D721Med (cell line): ENCODE measurements at places on chromosomes 5 and 9.

DNA sequence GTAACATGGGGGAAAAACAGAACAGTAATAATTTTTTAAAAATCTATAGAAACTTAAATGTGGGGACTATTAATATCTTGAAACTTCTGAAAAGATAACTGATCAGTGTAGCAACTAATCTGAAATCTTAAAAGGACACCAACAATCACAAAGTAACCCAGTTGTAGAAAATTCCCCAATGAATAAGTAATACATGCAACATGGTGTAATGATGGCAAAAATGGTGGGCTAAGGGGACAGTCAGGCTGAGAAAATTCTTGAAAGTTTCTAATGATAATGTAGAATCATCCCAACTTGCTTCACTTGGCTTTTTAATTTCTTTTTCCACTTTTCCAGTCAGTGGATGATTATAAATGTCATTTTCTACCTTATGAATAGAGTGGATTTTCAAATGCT, 5.4 kb downstream of the NFIL3 start:
- DNase-seq, result no peak

GRCh38 chr9:130940693-130941576, 1.9 kb upstream of the FIBCD1 start:
- DNase-seq, result peak; percentile 77

DNA sequence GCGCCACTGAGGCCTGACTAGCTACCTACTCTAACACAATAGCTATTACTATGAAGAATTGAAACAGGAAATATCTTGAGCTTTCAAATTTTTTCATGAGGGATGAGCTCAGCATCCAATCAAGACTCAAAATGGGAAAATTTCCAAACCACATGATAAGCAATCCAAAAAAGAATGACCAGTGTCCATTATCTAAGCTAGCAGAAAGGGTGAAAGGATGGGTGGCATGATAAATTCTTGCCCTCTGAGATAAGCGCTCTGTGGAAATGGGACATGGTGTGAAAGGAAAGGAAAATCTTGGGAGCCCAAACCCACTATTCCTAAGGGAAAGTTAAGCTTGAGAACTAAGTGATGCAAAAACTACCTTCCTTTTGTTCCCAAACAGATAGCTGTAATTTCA, 170.2 kb upstream of the NREP start:
- DNase-seq, result no peak

GRCh38 chr9:17775656-17776055, 196.8 kb downstream of the SH3GL2 start:
- no peak for DNase-seq

- DNase-seq, result no peak
Observed at GRCh38 chr5:134477462-134478245, 47.8 kb upstream of the JADE2 start.

GRCh38 chr5:169299191-169299662, 1.7 kb downstream of the SLIT3 start:
- no peak for DNase-seq

DNA sequence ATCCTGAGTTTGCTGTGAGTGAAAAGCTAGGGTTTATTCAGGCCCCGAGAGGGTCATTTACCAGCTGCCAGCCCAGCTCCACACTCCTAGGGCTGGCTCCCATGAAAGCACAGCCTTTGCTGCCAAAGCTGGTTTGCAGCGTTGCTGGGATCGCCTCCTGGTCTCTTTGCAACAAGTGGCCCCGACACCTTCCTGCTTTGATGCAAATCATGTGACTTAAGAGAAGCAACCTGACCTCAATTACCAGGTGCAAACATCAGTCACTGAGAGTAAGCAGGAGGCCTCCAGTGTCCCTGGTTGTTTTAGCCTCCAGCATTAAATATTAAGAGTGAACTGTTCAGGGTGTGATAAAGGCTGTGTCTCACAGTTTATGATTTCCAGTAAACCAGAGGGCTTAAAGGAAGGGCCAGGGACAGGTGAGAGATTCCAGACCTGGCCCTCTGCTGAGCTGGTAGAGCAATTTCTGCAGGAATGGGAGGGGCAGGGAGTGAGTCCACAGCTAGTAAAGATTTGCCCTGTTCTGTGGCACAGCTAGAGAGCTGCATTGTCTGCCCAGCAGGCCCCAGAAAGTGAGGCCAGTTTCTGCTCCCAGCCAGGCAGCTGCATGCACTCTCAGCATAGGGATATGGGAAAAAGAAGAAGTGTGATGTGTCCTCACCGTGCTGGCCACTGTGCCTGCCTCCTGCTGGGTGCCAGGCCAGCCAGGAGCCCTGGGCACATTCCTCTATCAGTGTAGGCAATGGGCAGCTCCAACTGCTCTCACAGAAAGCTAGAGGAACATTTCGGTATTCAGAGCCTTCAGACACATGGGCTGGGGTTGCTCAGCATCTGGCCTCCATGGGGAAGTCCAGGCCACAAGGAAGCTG, 58.0 kb downstream of the SLC22A5 start:
- no peak for DNase-seq

DNA sequence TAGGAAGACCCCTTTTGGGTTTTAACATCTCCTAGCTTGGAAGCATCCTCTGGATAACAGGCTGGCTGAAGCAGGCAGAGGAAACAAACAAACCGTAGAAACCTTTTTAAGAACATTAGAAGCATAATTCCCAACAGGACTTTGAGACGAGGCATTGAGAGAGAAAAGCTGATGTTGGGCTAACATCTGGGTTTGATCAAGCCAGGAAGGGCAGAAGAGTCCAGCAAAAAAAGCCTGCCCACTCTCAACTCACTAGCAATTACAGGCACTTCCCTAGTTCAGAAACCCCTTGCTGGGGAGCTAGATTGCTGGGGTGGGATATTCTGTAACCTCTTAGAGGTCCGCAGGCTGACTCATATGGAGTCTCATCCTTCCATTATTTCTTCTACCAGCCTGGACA, 75.4 kb upstream of the CTNNA1 start:
- DNase-seq, result no peak

- no peak for DNase-seq
Observed at GRCh38 chr5:180332051-180332517, 21.1 kb downstream of the GFPT2 start.

DNA sequence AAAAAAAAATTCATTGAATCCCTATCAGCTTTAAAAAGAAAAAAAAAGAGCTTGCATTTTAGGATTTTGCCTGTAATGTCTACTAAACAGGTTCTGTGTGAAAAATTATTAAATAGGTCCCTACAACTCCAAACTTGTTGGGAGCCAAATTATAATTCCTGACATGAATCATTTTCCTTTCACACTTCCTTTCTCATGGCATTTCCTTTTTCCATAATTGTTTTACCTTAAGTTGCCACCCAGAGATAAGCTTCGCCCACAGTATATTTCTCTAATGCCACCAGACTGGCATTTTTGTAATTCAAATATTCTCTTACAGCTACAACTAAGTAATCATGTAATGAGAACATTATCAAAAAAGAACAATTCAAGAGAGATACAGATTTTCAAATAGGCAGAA, 348.8 kb downstream of the EFNA5 start:
- DNase-seq, result no peak

DNA sequence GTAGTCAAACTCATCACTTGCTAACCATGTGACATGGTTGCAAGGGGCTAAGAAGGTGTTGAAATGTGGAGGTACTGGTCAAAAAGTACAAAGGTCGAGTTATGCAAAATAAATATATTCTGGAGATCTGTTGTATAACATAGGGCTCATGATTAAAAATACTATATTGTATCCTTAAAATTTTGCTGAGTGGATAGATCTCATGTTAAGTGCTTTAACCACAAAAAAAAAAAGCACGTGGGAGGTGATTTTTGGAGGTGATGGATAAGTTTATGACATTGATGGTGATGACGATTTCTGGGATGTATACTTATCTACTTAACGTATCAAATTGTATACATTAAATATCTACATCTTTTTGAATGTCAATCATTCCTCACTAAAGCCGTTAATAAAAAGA, 96.2 kb upstream of the PAPPA start:
- DNase-seq, result no peak

GRCh38 chr5:96344678-96345577, 88.1 kb downstream of the PCSK1 start:
- no peak for DNase-seq

- no peak for DNase-seq
Observed at GRCh38 chr9:85212887-85213286, 528.9 kb downstream of the AGTPBP1 start.

- DNase-seq, result no peak
Observed at GRCh38 chr9:115775659-115776058, 377.9 kb upstream of the PAPPA start.

DNA sequence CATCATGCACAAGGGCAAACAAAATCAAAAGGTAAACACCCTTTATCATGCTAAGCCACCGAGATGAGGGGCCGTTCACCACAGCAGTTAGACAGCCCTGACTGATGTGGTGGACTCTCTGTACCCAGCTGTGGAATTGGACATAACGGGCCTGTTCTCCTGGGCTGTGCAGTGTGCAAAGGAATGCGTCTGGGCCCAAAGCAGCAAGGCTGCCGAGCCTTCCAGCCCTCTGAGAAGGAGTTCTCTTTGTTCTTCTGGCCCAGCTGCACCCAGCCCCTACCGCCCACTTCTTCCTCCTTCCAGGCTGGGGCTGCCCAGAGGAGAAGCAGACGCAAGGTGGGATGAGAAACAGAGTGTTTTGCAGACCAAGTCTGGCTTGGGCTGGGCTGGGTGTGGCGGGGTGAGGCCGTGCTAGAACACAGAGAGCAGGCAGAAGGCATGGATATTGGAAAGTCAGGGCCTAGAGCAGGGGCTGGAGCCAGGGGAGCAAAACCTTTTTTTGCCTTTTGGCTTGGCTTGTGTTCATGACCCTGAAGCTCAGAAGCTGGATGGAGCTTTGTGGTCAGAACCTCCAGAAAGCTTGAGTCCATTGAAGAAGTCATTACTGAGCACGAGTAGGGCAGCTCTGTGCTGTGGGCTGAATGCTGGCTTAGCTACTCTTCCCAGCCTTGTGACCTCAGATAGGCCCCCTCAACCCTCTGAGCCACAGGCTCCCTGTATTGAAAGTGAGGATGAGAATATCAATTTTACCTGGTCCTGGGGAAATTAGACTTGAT, 49.8 kb upstream of the SH3PXD2B start:
- DNase-seq, result no peak

GRCh38 chr5:142866563-142867275, 96.5 kb downstream of the ARHGAP26 start:
- DNase-seq, result peak; percentile 61

GRCh38 chr5:73136055-73136562, 15.7 kb downstream of the TMEM171 start:
- no peak for DNase-seq

- no peak for DNase-seq
Observed at GRCh38 chr9:112283582-112284253, 49.7 kb downstream of the PTBP3 start.

GRCh38 chr5:132233081-132233480, 5.4 kb upstream of the P4HA2 start:
- DNase-seq, result no peak

DNA sequence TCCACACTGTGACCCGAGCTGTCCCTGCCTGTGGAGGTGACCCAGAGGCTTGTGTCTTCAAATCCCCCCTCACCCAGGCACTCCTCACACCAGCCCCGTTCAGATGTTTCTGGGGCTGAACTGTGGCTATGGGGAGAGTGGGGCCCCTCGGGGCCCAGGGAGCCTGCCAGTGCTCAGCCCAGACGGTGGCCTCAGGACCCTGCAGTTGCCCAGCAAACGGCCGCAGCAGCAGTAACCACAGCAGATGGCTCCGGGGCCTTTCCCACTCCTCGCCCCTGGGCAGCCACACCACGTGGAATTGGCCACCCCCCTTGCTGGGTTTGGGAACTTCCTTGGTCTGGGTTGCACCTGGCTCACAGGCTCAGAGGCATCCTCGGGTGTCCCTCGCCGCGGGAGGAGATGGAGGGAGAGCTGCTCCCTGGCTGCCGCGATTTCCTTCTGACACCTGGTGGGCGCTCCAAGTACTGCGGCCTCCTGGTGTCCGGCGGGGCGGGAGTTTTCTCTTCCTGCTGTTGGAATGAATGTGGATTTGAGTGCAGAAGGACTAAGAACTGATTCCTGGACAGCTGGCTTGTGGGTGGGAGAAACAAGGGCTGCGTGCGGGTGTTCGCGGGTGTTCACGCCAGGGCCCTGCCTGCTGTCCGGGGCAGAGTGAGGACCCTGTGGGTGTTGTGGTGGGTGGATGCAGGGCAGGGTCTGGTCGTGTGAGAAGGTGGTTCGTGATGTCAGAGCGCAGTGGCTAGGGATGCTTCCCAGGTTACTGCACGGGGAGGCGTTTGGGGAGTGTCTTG, 97.5 kb downstream of the COL5A1 start:
- DNase-seq, result peak; percentile 94

DNA sequence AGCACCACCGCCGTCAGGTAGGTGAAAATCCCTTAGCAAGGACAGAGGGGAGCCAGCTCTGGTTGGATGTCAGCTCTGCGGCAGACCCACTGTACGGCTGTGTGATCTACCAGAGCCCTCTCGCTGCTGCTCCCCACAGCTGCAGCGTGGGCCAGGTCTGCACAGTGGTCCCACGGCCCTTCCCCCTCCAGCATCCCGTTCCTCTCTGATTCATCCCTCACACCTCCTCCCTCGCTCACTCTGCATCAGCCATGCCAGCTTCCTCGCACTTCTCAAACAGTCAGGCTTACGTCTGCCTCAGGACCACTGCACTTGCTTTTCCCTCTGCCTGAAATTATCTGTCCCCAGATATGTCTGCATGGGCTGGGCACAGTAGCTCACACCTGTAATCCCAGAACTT, 26.6 kb upstream of the CFAP157 start:
- no peak for DNase-seq

DNA sequence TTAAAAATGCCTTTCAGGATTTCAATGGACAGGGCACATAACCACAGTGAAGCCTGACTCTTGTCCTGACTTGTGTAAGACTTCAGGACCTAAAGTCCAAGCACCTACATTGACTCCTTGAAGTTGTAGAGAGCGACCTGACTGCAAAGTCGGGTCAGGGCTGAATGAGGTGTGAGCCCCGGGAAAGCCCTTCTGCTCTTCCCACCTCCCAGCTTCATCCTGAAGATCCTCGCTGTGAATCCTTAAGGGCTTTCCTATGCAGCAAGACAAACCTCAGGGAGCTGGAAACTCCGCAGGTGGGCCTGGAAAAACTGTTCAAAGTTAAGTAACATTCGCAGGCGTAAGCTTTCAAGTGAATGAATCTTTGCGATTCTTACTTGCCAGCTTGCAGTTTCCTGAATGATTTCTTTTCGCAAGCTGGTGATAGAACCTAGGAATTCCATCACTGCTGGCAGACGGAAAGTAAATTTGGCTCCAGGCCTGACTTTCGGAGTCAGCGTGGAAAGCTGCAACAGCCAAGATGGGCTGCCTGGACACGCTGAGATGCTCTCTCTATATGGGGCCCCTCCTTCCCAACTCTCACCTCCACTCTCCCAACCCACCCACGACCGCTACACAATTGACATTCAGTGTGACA, 10.9 kb downstream of the SEMA5A start:
- no peak for DNase-seq

GRCh38 chr9:127980060-127980705, 606 bp downstream of the EEIG1 start:
- no peak for DNase-seq
